Activated T-cell treated with anti-CD3 and anti-CD28 coated beads, Interleukin-2, amount 50 U/mL, for 72 hours (primary cell): ENCODE measurements at places on chromosomes 4 and X. TPM values are rescaled to one million over a fixed set of nuclear protein-coding genes. Genes with fewer than 3 reads are reported as not detected.

DNA sequence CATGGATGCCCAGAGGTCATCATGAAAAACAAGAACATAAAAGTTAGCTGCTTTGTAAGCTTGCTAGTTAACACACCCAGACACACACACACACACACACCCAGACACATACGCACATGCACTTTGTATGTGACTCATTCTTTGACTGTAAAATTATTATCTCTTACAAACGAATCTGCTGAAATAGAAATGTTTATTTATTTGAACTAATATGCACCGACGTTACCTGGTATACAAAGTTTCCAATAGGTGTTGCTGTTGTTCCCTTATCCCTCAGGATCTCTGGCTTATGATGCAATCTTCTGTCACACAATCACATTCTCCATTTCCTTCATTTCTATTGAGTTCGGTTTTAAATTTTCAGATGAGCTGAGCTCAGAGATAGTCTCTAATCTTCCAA is 209.3 kb downstream of the PTTG2 start:
- H3K27ac ChIP-seq: no peak overlapping the region
- peaks cover 4% of the 10 kb centered on the region for H3K36me3 ChIP-seq
- DNase-seq: no peak
- no peak overlapping the region for H3K4me3 ChIP-seq
- no peaks in the 10 kb centered on the region for H3K27me3 ChIP-seq

Gene SH3RF1
- 0.26 TPM for total RNA-seq

Gene CCDC110
- 0.19 TPM for total RNA-seq

Gene SATL1
- total RNA-seq: not detected

- no peaks in the 10 kb centered on the region for H3K4me1 ChIP-seq
- DNase-seq: no peak
- H3K27me3 ChIP-seq: no peaks in the 10 kb centered on the region
- no peak overlapping the region for H3K27ac ChIP-seq
- H3K4me3 ChIP-seq: no peak overlapping the region
Observed at GRCh38 chrX:48589482-48590162, 7.7 kb upstream of the WDR13 start.

GRCh38 chr4:17578482-17578891 is 1.5 kb downstream of the LAP3 start:
- no peak for DNase-seq
- no peaks in the 10 kb centered on the region for H3K27me3 ChIP-seq
- H3K27ac ChIP-seq: peak overlapping the region; percentile 95
- H3K4me1 ChIP-seq: peaks cover 33% of the 10 kb centered on the region

Gene OTC
- total RNA-seq: not detected

DNA sequence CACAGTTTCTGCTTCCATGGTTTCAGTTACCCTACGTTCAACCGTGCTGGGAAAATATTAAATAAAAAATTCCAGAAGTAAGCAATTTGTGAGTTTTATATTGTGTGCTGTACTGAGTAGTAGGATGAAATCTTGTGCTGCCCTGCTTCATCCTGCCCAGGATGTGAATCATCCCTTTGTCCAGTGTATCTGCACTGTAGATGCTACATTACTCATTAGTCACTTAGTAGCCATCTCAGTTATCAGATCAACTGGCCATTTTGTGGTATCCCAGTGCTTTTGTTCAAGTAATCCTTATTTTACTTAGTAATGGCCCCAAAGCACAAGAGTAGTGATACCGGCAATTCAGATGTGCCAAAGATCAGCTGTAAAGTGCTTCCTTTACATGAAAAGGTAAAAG is 97.9 kb downstream of the COX18 start:
- no peak for DNase-seq
- no peaks in the 10 kb centered on the region for H3K36me3 ChIP-seq
- peaks cover 38% of the 10 kb centered on the region for H3K27me3 ChIP-seq
- peaks cover 8% of the 10 kb centered on the region for H3K4me1 ChIP-seq
- no peak overlapping the region for H3K4me3 ChIP-seq
- no peak overlapping the region for H3K27ac ChIP-seq

DNA sequence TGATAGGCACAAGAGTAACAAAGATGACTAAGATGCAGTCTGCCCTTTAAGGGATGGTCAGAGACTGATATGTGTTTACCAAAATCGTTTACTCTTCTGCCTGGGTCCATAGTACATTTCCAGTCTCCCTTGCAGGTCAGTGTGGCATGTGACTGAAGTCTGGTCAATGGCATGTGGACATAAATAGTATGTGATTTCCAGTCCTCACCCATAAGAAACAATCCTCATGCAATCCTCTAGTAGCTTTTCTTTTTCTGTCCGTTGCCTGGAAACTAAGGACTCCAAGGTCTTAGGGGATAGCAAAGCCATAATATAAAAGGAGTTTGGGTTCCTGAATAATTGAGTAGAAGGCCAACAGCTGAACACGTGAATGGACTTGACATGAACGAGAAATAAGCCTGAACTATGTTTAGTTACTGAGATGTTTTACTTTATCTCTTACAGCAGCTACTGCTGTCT is 1.1 kb downstream of the SLC9B2 start:
- peak overlapping the region; percentile 95 for H3K27ac ChIP-seq
- H3K36me3 ChIP-seq: peaks cover 6% of the 10 kb centered on the region
- H3K27me3 ChIP-seq: no peaks in the 10 kb centered on the region
- no peak for DNase-seq

DNA sequence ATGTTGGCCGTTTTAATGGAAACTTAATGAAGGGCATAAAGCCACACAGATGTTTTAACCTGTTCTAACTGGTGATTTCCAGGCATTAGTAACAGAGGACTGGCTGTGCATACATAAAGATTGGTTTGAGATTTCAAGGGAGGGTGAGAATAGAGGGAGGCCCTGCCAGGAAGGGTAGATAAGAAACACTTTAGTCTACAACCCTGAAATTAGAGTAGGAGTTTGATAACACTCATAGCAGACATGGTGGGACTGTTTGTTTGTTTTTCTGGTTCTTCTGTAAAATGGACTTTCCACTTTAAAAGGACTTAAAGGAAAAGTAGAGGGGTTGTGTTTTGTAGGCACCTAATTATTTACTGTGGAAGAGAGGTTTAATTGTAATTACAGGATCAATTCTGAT is 16.2 kb downstream of the SLC4A4 start:
- no peaks in the 10 kb centered on the region for H3K4me1 ChIP-seq
- no peak overlapping the region for H3K27ac ChIP-seq
- no peak for DNase-seq
- H3K27me3 ChIP-seq: no peaks in the 10 kb centered on the region
- no peak overlapping the region for H3K4me3 ChIP-seq

GRCh38 chrX:71151366-71151765 is 6.7 kb downstream of the NLGN3 start:
- H3K4me3 ChIP-seq: no peak overlapping the region
- H3K27ac ChIP-seq: no peak overlapping the region
- DNase-seq: no peak

Gene HTRA3
- not detected for total RNA-seq

- no peak overlapping the region for H3K4me3 ChIP-seq
- H3K27me3 ChIP-seq: no peaks in the 10 kb centered on the region
- H3K4me1 ChIP-seq: no peaks in the 10 kb centered on the region
Observed at GRCh38 chrX:31993637-31994036, 921.8 kb upstream of the FTHL17 start.

- no peak overlapping the region for H3K27ac ChIP-seq
- H3K4me1 ChIP-seq: no peaks in the 10 kb centered on the region
- H3K4me3 ChIP-seq: no peak overlapping the region
Observed at GRCh38 chr4:17115583-17115982, 217.1 kb upstream of the LDB2 start.

- H3K4me1 ChIP-seq: no peaks in the 10 kb centered on the region
- H3K27me3 ChIP-seq: peaks cover 13% of the 10 kb centered on the region
- no peak for DNase-seq
- no peaks in the 10 kb centered on the region for H3K36me3 ChIP-seq
- H3K27ac ChIP-seq: no peak overlapping the region
Observed at GRCh38 chr4:150176547-150176946, 98.3 kb downstream of the DCLK2 start.

Gene KCTD8
- not detected for total RNA-seq

- no peak for DNase-seq
- H3K4me1 ChIP-seq: peaks cover 13% of the 10 kb centered on the region
- H3K36me3 ChIP-seq: no peaks in the 10 kb centered on the region
- no peak overlapping the region for H3K27ac ChIP-seq
- H3K4me3 ChIP-seq: no peak overlapping the region
- H3K27me3 ChIP-seq: peaks cover 28% of the 10 kb centered on the region
Observed at GRCh38 chr4:83369831-83370639, 35.4 kb upstream of the HPSE start.

Gene POF1B
- 0.12 TPM for total RNA-seq

Gene ZBED1
- 24.5 TPM for total RNA-seq

Gene DAPP1
- total RNA-seq: 40.7 TPM

Gene FAM120C
- 9.9 TPM for total RNA-seq

GRCh38 chrX:71292669-71293365 is 8.7 kb upstream of the ITGB1BP2 start:
- DNase-seq: no peak
- no peak overlapping the region for H3K4me3 ChIP-seq
- H3K27ac ChIP-seq: peak overlapping the region; percentile 50
- H3K27me3 ChIP-seq: peaks cover 7% of the 10 kb centered on the region
- H3K36me3 ChIP-seq: peaks cover 12% of the 10 kb centered on the region

DNA sequence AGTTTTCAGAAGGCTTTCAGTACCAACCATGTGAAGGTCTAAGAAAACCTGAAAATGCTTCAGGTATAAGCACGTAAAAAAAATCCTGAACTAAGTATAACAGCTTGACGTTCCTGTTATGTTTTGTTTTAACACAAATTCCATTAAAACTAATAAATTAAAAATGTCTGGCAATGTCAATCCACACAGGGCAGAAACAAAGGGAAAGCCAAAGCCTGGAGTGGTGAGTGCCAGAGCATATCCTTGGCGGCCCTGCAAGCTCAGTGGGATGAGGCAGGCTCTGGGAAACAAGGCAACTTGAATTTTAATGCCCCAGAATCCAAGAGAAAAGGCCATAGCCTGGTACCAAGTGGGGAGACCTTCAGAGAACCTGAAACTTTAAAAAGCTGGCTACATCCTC is 78.2 kb downstream of the EPHA5 start:
- no peaks in the 10 kb centered on the region for H3K4me1 ChIP-seq
- DNase-seq: no peak
- H3K27ac ChIP-seq: no peak overlapping the region
- no peaks in the 10 kb centered on the region for H3K27me3 ChIP-seq
- H3K36me3 ChIP-seq: no peaks in the 10 kb centered on the region
